ENCODE measurements at places on chromosomes 16 and 17.

GRCh38 chr16:6947291-6947690 lies 385.4 kb upstream of the RBFOX1 start:
- DNase-seq: no peak
- H3K4me1 ChIP-seq: no peaks in the 10 kb centered on the region
- no peak overlapping the region for H3K27ac ChIP-seq
- no peaks in the 10 kb centered on the region for H3K27me3 ChIP-seq
- no peak overlapping the region for H3K4me3 ChIP-seq
- no peaks in the 10 kb centered on the region for H3K36me3 ChIP-seq

- peaks cover 19% of the 10 kb centered on the region for H3K4me1 ChIP-seq
- no peaks in the 10 kb centered on the region for H3K27me3 ChIP-seq
- no peak overlapping the region for H3K4me3 ChIP-seq
These were observed 25.1 kb downstream of the MINK1 start for GRCh38 chr17:4858068-4858881.

DNA sequence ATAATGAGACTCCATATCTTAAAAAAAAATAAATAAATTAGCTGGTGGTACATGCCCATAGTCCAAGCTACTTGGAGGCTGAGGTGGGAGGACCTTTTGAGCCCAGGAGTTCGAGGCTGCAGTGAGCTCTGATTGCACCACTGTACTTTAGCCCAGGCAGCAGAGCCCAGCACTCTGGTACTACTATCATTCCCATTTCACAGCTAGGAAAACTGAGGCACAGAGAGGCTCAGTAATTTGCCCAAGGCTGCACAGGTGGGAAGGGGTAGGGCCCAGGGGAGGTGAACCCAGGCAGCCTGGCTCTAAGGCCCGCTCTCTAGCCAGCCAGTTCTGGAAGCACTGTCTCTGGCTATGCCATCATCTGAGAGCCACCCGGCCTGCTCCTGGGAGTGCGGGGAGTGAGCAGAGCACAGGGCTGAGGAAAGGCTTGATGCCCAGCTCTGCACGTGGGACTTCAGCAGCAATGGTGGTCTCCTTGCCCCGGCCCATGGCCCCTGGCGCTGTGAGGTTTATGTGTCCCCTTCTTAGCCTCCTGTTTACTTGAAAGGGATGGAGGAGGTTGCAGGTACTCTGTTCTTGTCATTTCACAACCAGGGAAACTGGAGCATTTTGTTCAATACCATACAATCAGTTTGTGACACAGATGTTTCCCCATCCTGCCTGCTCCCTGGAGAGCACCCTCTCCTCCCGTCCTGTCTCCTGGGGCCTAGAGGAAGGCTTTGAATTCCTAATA lies 222.3 kb downstream of the KATNIP start:
- no peak for DNase-seq
- no peaks in the 10 kb centered on the region for H3K36me3 ChIP-seq
- H3K27me3 ChIP-seq: no peaks in the 10 kb centered on the region

DNA sequence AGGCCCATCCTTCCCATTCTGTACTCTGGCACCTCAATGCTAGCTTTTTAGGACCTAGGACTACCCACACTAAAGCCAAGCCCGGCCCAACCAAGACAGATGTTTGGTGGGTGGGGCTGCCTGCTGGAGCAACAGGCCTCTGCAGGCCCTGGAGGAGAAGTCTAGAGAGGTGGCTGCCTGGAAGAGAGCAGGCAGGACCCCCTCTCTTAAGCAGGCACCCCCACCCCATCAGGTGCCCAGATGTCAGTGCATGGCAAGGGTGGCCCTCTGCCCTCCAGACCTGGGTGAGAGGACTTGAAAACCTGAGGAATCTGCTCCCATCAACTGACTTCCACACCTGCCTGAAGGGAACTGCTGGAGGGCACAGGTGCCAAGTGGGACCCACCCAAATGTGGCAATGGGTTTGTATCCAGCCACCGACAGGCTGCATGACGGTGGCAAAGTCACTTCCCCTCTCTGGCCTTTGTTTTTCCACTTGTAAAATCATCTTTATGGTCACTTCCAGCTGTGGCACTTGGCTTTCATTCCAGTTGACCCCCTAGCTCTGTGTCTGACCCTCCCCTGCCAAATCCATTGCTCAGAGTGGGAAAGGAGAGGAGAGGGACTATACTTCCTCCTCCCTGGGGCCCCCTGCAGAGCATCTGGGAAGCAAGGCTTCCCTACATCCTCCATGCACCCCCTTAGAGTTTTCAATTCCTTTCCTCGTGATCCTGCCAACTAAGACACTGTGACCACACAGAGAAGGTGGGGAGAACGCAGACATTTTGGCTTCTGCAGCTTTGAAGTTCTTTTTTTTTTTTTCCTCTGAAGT lies 1.7 kb upstream of the STAT5A start:
- peaks cover 22% of the 10 kb centered on the region for H3K4me1 ChIP-seq
- no peak overlapping the region for H3K4me3 ChIP-seq
- peak; percentile 30 for DNase-seq
- no peaks in the 10 kb centered on the region for H3K27me3 ChIP-seq
- H3K27ac ChIP-seq: no peak overlapping the region

GRCh38 chr17:1961189-1961588 lies 63.9 kb downstream of the RTN4RL1 start:
- H3K36me3 ChIP-seq: no peaks in the 10 kb centered on the region
- no peaks in the 10 kb centered on the region for H3K27me3 ChIP-seq
- no peaks in the 10 kb centered on the region for H3K4me1 ChIP-seq
- no peak overlapping the region for H3K27ac ChIP-seq
- H3K4me3 ChIP-seq: no peak overlapping the region

GRCh38 chr17:78045316-78045715 lies 83.2 kb downstream of the TMC6 start:
- no peak overlapping the region for H3K4me3 ChIP-seq

- H3K4me3 ChIP-seq: no peak overlapping the region
- H3K27ac ChIP-seq: no peak overlapping the region
- no peaks in the 10 kb centered on the region for H3K36me3 ChIP-seq
- no peaks in the 10 kb centered on the region for H3K4me1 ChIP-seq
- H3K27me3 ChIP-seq: no peaks in the 10 kb centered on the region
- no peak for DNase-seq
These were observed 86.5 kb downstream of the ABCA8 start for GRCh38 chr17:68868708-68869107.

- peak; percentile 79 for DNase-seq
- no peaks in the 10 kb centered on the region for H3K36me3 ChIP-seq
- H3K27me3 ChIP-seq: no peaks in the 10 kb centered on the region
- H3K27ac ChIP-seq: no peak overlapping the region
- no peak overlapping the region for H3K4me3 ChIP-seq
- H3K4me1 ChIP-seq: peaks cover 15% of the 10 kb centered on the region
These were observed 14.1 kb downstream of the C17orf67 start for GRCh38 chr17:56819431-56820145.

DNA sequence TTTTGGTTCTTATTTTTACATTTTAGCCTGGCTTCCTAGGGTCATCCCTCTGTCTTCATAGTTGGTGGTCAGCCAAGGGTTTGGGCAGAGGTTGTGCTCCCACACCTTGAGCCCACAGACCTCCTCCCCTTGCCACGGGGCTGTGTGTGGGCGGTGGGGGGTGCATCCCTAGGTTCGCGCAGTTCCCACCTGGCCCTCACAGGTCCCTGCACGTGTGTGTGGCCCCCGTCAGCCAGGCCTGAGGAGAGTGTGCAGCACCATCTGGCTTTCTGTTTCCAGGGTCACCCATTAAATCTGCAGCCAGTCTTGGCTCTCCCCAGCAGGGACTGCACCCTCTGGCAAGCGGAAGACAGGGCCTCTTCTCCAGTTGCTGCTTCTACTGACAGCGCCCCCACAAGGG lies 13.6 kb upstream of the OGFOD3 start:
- H3K4me3 ChIP-seq: no peak overlapping the region
- DNase-seq: no peak
- no peaks in the 10 kb centered on the region for H3K27me3 ChIP-seq
- peaks cover 5% of the 10 kb centered on the region for H3K4me1 ChIP-seq
- peaks cover 27% of the 10 kb centered on the region for H3K36me3 ChIP-seq

All from SJSA1 (cell line).